Activated T-cell treated with anti-CD3 and anti-CD28 coated beads for 24 hours (primary cell): ENCODE measurements at places on chromosomes 2 and 18.
A peak's percentile ranks its signal among the peaks of the same experiment; 100 is the strongest.

- DNase-seq = no peak
Observed at GRCh38 chr2:234158812-234159211, 108.3 kb downstream of the SPP2 start.

GRCh38 chr2:240599141-240599583 is 12.6 kb downstream of the CAPN10 start:
- no peak for DNase-seq

- DNase-seq = no peak
Observed at GRCh38 chr2:224173210-224173609, 134.1 kb upstream of the SERPINE2 start.

- no peak for DNase-seq
Observed at GRCh38 chr2:65686928-65687521, 254.6 kb upstream of the SPRED2 start.

- no peak for DNase-seq
Observed at GRCh38 chr2:37091873-37092272, 7.6 kb downstream of the GPATCH11 start.

- DNase-seq = no peak
Observed at GRCh38 chr2:200749631-200750322, 61.9 kb upstream of the BZW1 start.

- no peak for DNase-seq
Observed at GRCh38 chr2:241379481-241380480, 23.7 kb downstream of the FARP2 start.

DNA sequence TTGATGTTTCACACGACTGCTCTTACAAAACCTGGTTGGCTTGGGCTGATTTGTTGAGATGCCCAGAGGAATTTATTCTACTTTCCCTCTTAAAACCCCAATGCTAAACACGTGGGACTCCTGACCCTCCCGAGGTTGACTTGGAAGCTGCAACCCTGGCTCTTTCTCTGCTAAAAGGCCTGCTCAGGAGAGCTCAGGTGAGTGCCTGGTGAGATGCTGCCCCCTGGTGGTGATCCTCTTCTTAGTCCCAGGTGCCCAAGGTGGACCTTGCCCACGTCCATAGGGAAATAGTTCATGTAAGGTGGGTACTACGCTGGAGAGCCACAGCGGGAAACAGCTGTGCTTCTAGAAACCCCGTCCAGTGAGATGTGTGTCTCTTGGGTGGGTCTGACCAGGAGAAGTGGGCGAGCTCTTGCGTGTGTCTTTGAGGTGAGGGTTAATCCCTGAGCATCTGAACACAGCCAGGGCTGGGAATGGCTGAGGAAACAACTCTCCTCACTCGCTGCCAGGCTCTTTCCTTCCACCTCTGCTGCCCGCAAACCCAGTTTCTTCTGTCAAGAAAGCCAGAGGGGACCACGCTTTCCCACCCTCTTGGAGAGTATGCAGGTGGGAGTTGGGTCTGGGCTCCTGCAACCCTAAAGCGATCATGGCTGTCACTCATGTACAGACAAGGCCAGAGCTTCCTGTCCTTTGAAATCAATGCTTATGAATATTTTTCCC is 25.5 kb upstream of the PXDN start:
- DNase-seq = peak; percentile 27

- no peak for DNase-seq
Observed at GRCh38 chr2:99772591-99773331, 282.9 kb upstream of the REV1 start.

- no peak for DNase-seq
Observed at GRCh38 chr18:48921305-48922225, 29.2 kb downstream of the SMAD7 start.

DNA sequence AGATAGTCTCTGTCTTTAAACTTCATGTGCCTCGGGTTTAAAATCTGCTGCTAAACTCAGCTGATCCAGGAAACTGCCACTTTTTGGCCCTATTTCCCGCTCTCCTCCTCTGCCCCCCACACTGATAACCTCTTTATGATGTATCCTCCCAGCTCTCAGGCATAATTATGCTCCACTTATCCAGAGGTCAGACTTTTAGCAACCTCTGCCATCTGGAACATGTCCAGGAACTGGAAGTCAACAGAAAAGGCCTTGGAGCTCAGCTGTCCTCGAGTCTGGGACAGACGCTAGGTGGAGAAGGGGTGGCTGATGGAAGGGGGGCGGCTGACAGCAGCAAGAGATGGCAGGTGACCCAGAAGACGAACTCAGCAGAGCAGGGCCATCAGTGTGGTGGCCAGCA is 41.2 kb downstream of the ASAP2 start:
- no peak for DNase-seq

- DNase-seq = no peak
Observed at GRCh38 chr2:46485002-46485401, 5.6 kb downstream of the TMEM247 start.

GRCh38 chr18:10169814-10170213 is 256.0 kb downstream of the VAPA start:
- no peak for DNase-seq

GRCh38 chr2:67057901-67058703 is 339.0 kb upstream of the ETAA1 start:
- no peak for DNase-seq
